ENCODE measurements at places on chromosomes 7 and 10.

DNA sequence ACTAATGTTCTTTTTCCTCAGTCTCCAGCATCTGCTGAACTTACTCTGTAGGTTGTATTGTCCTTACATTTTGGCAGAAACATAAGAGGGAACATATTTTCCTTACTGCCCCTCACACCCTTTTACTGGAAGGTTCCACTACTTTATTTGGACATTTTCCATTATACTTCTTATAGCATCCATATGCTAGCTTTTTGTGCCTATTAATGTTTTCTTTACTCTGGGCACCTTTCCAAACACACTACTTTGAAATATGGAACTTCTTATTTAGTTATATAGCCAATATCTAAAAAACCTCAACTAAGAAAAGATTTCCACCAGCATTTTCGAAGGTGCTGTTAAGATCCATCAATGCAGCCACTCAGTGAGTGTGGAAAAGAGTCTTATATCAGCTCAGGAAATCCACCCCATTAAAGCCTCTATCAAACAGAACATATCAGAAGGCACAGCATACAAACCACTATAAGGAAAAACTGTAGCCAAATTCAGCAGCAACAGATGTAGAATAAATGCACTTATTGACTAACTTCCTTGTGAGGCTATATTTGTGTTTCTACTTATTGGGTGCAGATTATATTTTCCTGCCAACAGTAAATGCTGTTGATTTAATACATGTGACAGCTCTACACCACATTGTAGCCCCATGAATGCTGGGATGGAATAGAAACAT lies 272.5 kb upstream of the SEMA3E start:
- DNase-seq = no peak

DNA sequence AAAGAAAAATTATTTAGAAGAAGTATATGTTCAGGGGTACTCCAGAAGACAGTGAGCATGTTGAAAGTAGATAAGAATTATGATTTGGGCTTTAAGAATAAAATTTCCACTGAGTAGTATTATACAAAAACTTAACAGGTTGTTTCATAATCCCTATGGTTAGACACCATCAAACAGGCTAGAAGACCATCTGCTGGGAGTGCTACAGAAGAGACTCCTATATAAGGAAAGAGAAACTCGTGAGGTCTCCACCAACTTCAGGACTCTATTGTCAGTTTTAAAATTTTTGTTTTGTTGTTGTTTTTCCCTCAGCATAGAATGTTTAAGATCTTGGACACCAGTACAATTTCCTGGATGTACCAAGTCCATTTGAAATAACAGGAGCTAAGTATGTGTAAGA lies 13.1 kb downstream of the DNAJC1 start:
- DNase-seq = no peak

DNA sequence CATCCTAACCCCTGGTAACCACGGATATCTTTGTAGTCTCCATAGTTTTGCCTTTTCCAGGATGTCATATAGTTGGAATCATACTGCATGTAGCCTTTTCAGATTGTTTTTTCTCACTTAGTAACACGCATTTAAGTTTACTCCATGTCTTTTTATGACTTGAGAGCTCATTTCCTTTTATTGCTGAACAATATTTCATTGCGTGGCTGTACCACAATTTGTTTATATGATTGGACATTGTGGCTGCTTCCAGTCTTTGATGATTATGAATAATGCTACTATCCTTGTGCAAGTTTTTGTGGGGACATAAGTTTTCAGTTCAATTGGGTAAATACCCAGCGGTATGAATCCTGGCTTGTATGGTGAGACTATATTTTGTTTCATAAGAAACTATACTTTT lies 60.8 kb downstream of the AOAH start:
- DNase-seq = no peak

GRCh38 chr7:129095258-129095657 lies 40.3 kb upstream of the TNPO3 start:
- no peak for DNase-seq

DNA sequence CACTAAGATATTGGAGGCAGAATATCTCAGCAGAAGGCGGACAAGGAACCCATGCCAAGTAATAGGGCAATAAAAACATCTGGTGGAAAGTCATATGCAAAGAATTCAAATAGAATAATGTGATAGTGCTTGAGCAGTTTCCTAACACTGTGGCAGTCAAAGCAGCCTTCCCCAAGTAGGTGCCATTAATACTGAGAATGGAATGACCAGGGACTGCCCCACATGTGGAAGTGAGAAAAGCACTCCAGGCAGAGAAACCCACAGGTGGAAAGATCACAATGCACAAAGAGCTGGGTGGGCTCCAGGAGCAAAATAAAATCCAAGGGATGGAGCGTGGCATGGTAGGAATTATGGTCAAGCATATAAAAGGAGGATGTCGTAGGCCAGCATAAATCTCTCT lies 64.4 kb upstream of the NME8 start:
- no peak for DNase-seq

- DNase-seq = no peak
Observed at GRCh38 chr7:71976645-71977044, 435.5 kb downstream of the CALN1 start.

GRCh38 chr10:49243139-49243538 lies 54.9 kb upstream of the TMEM273 start:
- no peak for DNase-seq

DNA sequence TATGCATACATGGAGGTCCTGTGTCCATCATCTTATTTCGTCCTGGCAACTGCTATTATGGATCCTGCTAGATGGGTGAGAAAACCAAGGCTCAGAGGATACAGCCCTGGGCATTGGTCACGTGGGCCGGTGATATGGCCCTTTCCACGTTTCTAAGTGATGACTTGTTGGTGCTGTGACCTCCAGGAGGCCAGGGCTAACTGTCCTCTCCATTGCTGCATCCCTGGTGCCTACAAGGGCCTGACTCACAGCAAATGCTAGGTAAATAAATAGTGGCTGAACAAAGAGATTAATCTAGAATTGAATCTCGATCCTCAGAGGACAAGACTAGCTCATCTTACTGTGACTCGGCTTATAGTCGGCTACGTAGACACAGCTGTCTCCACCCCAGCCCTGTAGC lies 78.6 kb downstream of the FAM53B start:
- DNase-seq = no peak

Measured in activated CD4-positive, alpha-beta T cell treated with anti-CD3 and anti-CD28 coated beads, Interleukin-2, Interleukin-4, amounts not matched to agents 100 ng/mL and 50 ng/mL, durations not matched to agents 16 hours and 8 hours (primary cell).